MCF 10A (cell line): ENCODE measurements at places on chromosomes 12 and 14. TPM values are rescaled to one million over a fixed set of nuclear protein-coding genes. Genes with fewer than 3 reads are reported as not detected.

The PHLDA1 gene
- 183 and 203 TPM in 2 replicates for total RNA-seq

The SAMD15 gene
- 0.81 and 0.86 TPM in 2 replicates for total RNA-seq

The CACNA1C gene
- not detected in 2 replicates for total RNA-seq

The SMIM41 gene
- not detected in 2 replicates for total RNA-seq

The CAPZA3 gene
- 0.28 and 0.49 TPM in 2 replicates for total RNA-seq

- DNase-seq: no peak
These were observed 41.4 kb downstream of the MYO1H start for GRCh38 chr12:109389146-109389545.

- DNase-seq: peak; percentile 92
These were observed 296.3 kb upstream of the PRKD1 start for GRCh38 chr14:30223966-30224365.

DNA sequence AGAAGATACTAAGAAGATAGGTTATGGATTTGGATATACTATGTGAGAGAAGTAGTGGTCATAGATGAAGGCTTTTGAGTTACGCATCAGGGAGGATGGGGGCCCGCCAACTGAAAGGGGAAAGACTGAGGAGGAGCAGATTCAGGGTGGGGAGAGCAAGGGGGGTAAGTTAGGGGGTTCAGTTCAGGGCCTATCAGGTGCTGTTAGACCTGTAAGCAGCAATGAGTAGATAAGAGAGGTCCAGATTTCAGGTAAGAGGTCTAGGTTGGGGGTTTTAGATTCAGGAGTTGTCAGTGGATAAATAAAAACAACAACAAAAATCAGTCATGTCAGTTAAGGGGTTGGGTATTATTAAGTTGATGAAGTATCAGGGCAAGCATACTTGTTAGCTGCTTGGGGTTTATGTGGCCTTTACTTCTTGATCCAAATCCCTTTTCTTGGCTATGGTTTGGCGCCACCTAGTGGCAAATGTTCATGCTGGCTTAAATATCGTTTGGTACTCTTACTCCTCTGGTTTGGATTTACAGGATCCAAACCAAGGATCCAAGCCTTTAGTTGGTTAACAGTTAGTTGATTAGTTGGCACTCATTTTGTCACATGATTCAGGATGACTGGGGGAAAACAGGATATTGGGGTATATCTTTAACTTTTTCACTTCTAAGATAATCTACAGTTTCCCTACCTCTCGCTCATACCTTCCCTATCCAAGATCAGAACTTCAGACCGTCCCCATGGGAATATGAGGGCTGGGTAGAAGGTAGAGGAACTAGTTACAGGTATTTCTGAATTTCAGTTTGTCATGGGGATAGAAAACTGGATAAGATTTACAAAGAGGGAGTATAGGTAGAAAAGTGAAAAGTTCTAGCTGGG lies 65.1 kb downstream of the PCNX1 start:
- DNase-seq: peak; percentile 88

- DNase-seq: no peak
These were observed 6.1 kb downstream of the KRT3 start for GRCh38 chr12:52789637-52790426.

DNA sequence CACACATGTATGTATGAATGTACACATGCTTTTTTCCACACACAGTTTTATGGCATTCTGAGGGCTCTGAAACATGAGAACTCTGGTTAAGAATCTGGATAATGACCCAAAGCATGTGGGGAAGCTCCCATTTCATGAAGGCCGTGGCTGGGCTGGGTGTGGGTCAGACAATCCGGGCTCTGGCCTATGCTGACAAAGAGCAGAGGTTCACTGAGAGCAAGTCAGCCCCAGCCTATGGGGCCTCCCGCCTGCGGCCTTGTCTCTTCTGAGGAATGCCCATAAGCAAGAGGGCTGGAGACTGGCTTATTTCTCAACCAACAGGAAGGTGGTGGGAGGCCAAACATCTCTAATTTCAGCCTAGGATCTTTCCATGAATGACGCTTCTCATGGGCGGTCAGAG lies 8.5 kb downstream of the MYH6 start:
- no peak for DNase-seq
